ENCODE measurements at places on chromosomes 3 and 15. TPM values are rescaled to one million over a fixed set of nuclear protein-coding genes. Genes with fewer than 3 reads are reported as not detected.

DNA sequence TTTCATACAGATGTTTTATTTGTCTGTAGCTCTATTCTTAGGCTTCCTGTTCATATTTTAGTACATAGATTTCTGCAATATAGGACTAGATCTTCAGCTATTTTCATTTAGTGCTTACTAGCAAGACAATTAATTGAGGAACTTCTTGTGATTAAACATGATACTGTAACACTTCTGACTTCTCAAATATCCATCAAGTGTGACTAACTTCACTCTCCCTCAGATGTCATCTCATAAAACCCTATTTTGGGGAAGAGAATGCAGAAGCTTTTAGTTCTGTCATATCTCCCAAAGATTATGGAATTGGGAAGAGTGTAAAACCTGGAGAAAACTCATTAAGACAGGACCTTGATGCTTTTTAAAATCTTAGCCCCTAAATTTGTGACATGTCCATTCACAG is 28.6 kb upstream of the GOLIM4 start:
- no peak for DNase-seq

DNA sequence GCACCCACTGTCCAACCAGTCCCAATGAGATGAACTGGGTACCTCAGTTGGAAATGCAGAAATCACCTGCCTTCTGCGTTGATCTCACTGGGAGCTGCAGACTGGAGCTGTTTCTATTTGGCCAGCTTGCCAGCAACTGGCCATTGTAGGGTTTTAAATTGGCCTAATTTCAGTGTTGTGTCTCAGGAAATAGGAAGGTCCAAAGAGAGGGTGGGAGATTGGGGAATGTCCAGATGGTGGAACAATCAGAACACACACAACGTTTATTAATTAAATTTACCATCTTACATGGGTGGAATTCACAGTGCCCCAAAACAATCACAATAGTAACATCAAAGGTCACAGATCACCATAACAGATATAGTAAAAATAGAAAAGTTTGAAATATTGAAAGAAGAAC is 189.5 kb downstream of the ZNF385D start:
- DNase-seq = no peak

- DNase-seq = no peak
Observed at GRCh38 chr15:86616771-86617170, 537.1 kb downstream of the AGBL1 start.

GRCh38 chr3:87228316-87228715 is 1.2 kb downstream of the CHMP2B start:
- DNase-seq = no peak

- DNase-seq = no peak
Observed at GRCh38 chr3:46236294-46237054, 5.8 kb upstream of the CCR3 start.

GRCh38 chr3:23626442-23626841 is 179.3 kb upstream of the UBE2E1 start:
- no peak for DNase-seq

Gene ALG3
- 29.9 TPM for polyA plus RNA-seq

- DNase-seq = no peak
Observed at GRCh38 chr3:146128939-146129338, 32.0 kb downstream of the PLOD2 start.

DNA sequence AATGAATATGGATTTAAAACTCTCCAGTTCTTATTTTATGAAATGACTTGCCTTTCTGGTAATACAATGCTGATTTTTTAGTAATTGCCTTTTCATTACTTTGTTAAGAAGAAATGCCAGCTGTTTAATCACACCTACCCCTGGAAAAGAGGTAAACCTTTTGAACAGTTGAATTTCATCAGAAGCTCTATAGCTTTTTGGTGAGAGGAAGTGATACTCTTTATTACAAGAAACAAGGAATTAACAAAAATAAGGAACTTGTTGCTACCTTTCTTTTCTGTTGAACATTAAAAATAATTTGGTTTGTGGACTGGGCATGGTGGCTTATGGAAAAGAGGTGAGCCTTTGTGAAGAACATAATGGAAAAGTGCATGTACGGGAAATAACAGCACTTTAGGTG is 19.7 kb downstream of the BLOC1S6 start:
- DNase-seq = peak; percentile 36

Gene NOX5
- 0.01 TPM for polyA plus RNA-seq

Gene PPP1R14D
- polyA plus RNA-seq = 0.19 TPM

Gene CCDC39
- not detected for polyA plus RNA-seq

DNA sequence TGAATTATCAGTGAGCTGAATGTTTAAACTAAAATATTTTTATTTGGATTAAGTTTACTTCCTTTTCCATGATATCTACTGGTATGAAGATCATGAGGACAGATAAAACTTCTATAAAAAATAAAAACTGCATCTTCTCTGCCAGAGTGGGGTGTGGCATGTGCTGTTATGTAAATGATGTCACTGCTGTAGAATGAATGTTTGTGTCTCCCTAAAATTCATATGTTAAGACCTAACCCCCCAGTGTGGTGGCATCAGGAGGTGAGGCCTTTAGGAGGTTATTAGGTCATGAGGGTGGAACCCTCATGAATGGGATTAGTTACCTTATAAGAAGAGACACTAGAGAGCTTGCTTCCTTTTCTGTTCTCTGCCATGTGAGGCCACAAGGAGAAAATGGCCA is 178.7 kb upstream of the DPH6 start:
- no peak for DNase-seq

Gene ASB14
- not detected for polyA plus RNA-seq

GRCh38 chr3:116425126-116425525 is 20.2 kb downstream of the LSAMP start:
- DNase-seq = no peak

GRCh38 chr3:21839592-21839991 is 88.6 kb upstream of the ZNF385D start:
- no peak for DNase-seq

Gene ZNF619
- polyA plus RNA-seq = 3.3 TPM

Gene MAGEF1
- polyA plus RNA-seq = 8.6 TPM

DNA sequence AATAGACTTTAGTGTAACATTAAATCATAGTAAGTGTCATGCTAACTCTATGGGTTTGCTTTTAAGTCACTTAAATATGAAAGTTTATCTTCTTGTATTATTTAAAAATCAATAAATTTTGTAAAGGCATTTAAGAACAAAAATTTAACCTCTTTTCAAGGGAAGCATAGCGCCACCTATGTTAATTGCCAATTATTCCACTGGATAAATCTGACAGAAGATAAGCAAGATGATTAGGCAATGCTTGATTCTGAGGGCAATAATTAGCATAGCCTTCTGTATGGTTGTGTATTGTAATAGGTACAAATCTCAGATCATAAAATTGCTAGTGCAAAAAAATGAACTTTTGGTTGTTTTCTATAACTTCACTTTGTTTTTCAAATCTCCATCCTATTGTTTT is 560.1 kb downstream of the GRM7 start:
- no peak for DNase-seq

GRCh38 chr3:44355362-44356033 is 16.9 kb downstream of the TCAIM start:
- no peak for DNase-seq

DNA sequence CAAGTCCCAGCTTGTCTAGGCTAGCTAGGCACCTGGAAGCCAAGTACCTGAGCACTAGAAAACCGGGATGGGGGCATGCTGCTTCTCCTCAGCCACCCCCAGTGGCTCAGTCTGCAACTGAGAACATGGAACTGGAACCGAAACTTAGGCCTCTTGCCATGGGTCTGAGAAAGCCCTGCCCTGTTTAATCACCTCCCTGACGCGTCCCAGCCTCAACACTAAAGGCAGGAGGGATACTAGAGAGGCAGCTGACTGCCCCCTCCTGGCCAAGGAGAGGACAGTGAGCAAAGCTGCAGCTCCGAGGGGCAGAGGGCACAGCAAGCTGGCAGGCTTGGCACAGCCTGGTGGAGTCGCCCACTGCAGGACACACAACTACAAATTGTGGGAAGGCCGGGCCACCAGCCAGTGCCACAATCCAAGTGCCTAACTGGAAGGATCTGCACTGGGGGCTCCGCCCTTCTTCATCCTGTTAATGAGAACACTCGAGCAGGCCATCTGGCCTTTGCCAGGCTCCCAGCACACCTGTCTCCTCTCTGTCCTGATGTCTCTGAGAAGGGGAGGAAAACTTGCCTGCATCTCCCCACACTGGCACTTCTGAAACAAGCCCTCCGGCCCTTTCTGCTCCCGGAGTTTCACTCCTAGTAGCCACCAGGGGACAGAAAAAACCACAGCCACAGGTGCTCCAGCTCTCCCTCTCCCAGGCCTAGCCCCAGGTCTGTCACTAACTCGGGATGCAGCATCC is 53.7 kb downstream of the BDH1 start:
- DNase-seq = no peak

DNA sequence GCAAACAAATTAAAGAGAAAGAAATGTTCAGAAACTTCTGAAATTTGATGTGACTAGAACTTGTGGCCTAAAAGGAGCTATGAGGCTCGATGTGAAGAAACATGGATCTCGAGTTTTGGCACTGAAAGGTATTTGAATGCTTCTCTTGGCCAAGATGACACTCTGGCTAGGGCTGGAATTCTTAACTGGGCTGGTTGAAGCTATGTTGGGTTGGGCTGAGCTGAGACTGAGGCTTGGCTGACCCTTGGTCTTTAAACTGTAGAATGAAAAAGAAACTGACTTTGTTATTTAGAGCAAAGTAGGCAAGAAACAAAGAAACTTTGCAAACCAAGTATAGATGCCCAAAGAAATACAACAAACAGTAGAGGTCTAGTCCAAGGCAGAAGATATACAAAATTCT is 28.1 kb upstream of the CLDN16 start:
- DNase-seq = no peak

DNA sequence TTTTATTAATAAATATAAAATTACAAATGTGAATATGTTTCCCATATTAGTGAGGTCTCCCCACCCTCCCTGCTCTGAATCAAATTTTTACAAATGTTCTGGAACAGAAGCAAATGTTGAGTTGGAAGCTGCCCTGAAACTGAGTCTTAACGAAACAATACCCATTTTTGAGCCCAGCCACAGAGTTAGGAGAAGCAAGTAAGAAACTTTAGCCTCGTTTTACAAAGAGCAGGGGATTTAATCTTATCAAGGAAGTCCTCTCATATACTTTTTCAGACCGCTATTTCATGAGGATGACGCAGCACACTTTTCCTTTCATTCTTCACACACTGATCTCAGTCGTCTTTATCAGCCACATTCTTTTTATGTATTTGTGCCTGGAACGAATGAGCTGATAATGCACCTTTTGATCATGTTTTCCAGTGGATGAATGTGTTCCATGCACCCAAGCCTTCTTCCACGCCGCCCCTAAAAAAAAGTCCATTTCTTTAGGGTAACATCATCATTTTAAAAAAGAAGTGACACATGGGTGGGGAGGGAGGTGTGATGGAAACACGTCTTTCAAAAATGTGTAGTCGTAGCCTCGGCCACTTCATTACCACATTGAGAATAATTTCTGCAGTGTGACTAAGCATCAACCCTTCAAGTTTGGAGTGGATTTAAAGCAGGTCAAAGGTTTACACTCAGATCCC is 48.1 kb downstream of the SETMAR start:
- DNase-seq = no peak

DNA sequence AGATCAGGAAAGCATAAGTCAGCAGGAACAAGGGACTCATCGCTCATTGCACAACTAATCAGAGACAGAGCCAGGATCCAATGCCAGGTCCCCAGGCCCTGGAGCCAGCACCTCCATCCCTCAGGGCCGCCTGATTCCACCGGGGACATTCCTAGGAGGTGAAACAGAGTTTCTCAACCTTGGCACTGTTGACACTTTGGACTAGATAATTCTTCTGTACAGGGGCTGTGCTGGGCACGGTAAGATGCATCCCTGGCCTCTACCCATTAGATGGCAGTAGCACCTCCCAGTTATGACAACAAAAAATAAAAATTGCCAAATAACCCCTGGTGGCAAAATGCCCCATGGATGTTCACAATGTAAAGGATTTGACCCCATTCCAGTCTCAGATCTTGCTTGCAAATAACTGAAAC is 127.7 kb downstream of the MTHFS start:
- peak; percentile 6 for DNase-seq

DNA sequence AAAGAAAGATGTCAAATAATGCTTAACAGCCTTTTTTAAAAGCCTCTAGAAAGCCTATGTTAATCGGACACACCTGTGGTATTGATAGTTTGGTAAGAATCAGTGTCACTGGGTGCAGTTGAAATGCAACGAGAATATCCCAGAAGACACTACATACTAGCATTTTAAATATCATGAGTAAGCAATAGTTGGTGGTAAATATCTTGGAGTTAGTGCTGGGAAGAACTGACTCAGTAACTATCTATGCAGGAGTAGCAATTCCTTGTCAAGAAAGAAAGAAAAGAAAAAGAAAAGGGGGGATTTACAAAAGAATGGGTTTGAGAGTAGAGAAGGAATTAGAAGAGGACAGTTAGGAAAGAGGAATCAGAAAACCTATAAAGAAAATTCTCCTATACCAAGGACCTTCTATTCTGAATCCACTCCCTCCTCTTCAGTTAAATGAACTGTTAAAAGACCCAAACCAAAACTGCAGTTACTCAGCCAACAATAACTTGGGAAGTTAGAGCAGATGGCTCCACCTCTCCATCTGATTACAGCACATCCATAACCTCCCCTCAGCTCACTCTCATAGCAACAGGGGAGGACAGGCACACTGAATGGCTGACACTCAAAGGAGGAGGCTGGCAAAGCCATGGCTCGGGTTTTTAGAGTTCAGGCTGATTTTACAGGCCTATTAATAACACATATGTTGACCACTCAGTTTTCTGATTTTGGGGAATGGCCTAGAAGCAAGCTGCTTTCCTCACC is 207.6 kb upstream of the MDFIC2 start:
- DNase-seq = no peak

DNA sequence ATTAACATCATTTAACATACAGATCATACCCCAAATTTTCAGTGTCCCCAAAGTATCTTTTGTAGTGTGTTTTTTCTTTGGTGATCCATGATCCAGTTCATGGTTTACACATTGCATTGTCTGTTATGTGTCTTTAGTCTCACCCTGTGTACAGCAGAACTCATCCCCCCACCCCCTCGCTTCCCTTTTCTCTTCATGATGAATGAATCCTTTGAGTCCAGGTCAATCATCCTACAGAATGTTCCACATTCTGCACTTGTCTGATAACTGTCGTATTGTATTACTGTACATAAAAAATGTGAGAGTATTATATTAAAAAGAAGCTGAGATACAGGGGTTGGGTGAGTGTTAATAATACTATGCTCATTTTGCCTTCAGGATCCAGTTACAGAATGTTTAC is 14.6 kb upstream of the NIT2 start:
- DNase-seq = no peak

DNA sequence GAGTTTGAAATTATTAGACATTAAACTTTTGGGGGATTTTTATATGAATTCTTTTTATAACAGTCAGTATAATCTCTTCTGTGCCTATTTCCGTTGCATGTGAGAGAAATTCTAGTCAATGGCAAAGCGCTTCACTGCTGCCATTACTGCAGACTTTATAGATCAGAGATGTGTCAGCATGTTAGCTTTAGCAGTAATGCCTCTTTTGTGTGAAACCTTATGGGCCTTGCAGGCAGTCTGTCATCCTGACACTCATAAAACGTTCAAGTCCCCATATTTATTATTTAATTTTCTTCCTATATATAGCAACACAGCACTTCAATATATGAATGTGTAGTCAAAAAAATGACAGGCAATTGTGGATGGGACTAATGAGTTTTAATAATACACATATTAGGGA is 191.0 kb downstream of the NLGN1 start:
- DNase-seq = no peak

Gene FBXO40
- polyA plus RNA-seq = not detected

- no peak for DNase-seq
Observed at GRCh38 chr3:52822363-52822762, 8.1 kb downstream of the ITIH4 start.

Gene NEK10
- polyA plus RNA-seq = 0.55 TPM

GRCh38 chr3:197022405-197023231 is 7.0 kb downstream of the MELTF start:
- DNase-seq = peak; percentile 64

Gene LRTM1
- not detected for polyA plus RNA-seq

Gene SPPL2A
- 34.6 TPM for polyA plus RNA-seq
